Stimulated activated CD4-positive, alpha-beta T cell treated with anti-CD3 and anti-CD28 coated beads, Interleukin-15, amount 100 ng/mL, for 1 hour (primary cell): ENCODE measurements at places on chromosomes 6 and 20.

DNA sequence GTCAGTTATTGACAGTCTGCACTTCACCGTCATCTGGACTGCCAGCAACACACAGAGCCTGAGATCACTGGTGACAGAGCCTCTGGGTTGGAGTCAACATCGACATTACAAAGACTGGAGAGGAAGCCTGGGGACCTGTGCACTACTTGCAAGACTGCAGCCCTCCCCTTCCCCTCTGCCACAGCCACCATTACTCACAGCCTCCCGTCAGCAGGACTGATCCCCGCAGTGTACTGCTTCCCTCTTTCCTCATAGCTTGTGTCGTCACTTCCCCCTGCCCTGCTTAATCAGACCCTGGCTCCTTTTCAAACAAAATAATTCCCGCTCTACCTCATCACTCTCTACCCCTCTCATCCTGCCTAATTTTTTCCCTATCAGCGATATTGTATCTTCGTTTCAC is 235.5 kb upstream of the KCNQ5 start:
- DNase-seq: no peak

DNA sequence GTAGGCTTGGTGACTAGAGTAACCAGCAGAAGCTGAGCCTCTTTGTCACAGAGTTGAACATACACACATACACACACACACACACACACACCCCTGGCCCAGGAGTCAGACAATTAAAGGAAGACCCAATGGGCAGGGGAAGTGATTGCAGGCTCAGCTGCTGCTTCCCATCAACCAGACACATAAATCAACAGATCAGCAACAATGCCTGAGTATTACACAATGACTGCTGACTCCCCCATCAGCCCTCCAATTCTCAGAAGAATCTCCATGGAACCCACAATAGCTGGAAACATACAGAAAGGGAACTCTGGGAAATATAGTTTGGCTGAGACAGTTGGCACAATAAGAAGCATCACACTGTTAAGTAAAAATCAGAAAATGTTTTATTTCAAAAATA is 270.4 kb upstream of the PLCB4 start:
- no peak for DNase-seq

GRCh38 chr6:144999127-144999526 is 714.0 kb downstream of the UTRN start:
- DNase-seq: no peak

GRCh38 chr20:12166053-12166717 is 248.5 kb downstream of the BTBD3 start:
- DNase-seq: no peak

DNA sequence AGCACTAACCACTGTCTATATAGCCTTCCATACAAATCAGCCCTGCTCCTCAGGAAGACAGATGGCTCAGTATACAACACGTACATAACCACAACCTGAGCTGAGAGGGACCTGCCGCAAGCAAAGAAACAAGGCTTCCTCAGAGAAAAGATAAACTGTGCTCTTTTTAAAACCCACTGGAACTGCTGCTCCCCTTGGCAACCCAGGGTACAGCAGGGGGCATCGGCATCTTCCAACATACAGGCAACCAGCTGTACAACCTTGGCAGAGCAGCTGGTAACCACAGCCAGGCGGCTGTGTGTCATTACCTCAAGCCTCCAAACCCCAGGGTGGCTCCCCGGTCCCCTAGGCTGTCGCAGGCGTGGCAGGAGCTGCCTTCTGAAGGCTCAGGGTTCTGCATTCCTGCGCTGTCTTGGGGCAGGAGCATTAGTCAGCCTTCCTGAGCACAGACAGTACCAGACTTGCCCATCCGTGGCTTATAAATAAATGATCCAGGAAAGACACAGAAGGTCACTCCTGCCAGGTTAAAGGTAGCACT is 249.5 kb downstream of the ADGRG6 start:
- peak; percentile 16 for DNase-seq

DNA sequence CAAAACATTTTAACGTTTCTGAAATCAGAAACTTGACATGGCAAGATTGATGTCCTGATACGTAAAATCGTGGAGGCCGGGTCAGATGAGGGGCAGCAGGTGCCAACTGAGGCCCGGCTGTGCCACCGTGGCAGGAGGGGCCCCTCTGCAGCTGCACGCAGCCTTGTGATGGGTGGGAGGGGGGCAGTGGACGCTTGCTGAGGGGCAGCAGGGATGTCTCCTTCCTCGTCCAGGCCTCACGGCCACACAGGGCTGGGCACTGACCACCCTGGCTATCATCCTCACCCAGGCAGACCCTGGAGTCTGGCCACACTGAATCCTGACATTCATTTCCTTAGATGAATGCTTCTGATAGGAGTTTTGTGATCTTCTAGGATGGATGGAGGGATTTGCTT is 114.7 kb downstream of the ERMARD start:
- DNase-seq: no peak

- DNase-seq: peak; percentile 55
These were observed at the start of gene ACSS1 for GRCh38 chr20:25058051-25058846. TSS of gene ACSS1 (minus strand) at chr20:25058139. CDS start at chr20:25058102, 37 bp downstream.

DNA sequence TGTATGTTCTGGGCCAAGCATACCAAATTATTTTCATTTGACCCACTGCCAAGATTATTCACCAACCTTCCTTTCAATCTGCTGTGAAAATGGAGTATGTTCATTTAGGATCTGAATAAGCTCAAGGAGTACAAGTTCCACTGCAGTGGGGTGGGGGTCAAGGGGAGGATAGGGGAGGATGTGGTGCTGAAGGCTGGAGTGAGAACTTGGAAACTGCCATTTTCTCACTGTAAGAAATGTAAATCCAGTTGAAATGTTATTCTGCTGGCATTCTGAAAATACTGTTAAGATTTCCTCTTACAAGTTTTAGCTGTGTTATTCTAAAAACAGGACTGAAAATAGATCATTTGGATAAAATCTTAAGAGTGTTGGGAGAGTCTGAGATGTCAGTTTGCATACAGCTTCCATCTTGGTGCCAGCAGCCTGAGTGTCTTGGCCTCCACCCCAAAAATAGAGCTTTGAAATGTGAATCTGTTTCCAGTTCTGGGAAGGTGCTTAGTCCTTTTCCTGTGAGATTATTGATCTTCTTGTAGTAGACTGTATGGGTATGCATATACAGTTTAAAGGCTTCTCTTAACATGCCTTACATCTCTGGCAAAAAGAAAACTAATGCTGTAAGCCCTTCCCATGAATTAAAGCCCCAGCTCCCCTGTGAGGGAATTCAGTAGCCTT is 84.3 kb downstream of the CTNNBL1 start:
- no peak for DNase-seq

DNA sequence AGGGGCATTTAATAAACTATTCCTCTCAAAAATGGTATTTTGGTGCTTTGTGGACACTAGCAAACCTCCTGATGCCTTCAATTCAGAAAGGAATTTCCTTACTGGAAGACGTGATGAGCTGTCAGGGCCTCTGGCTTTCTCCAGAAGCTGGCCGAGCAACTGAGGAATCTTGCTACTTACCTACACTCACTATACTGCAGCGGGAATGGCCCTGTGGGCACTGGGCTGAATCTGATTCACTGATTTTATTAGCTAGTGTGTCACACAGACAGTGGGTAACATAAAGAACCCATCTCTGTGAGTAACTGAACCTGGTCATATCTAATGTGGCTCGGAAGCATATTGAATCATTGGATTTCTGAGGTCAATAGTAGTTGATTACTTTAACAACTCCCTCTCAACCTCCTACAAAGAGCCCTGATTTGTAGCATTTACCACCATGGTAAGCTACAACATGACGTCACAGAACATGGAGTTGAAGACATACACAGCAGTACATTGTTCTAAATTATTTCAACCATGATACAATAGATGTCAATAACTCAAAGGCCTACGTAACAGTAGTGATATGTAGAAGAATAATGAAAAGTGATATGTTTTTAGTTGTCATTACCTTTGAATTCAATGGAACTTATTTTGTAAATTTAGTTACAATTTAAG is 232.1 kb downstream of the SYNE1 start:
- no peak for DNase-seq

DNA sequence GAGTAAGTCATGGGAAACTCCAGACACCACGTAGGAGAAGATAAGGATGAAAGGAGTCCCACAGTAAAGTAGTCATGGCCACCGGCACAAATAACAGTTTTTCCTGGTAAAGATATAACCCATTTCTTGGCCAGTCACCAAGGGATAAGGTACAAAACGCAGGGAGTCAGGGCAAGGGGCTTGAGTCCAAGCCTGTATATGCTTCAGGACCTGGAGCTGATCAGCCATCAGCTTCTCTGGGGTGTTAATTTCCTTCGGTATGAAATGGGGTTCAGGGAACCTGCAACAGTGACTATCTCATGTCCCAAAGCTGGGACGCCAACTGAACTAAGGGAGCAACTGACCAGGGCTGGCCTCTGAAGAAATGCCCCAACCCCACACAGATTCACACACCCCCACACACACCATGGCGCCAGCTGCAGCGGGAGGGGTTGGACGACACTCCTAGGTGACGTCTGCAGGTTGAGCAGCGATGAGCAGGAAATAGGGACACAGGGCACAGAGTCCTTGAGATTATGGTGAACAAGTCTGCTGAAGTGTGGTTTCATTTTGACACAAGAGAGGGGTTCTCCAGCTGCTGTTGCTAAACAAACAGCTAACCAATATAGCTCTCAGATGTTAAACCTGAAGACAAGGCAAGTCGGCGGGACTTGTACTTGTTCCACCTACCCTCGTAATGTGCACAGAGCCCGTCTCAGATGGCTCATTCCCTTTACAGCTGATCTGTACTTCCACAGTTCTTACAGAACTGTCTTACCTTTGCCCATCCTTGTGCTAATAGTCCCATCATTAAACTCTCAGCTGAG is 7.4 kb upstream of the ADTRP start:
- DNase-seq: peak; percentile 4

DNA sequence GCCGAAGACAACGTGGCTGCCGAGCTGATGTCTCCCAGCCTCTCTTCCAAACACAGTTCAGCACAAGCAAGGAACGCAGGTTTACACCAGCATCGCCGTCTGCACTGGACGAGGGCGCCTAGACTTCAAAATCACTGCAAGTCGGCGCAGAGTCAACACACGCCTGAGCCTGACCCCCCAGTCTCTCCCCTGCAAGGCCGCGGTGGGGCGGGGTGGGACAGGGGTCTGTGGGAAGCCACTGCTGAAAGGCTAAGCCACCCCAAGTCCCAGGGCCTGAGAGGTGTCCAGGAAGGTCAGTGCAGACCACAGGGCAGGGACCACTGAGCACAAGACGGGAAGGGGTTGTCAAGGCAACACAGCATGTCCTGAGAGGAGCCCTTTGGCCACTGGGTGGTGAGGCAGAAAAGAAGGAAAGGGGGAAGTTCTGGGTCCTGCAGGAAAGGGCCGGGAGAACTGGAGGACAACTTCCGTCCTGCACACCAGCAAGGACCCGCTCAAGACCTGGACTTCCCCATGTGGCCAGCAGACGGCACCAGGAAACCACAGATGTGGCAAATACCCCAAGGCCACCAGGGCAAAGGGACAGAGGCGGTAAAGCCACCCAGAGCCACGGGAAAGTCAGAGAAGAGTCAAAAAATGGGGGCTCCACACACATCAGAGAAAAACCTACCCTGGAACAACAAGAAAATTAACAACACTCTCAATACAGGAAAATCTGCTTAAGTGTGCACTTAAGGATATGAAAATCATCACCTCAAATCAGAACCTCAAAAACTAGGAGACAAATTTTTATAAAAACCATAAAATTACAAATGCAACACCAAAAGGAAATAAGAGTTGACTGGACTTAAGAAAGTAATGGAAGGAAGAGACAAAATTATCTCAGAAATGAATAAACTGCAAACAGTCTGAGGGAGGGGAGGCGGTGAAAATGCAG is 84.8 kb downstream of the TAF4 start:
- DNase-seq: no peak

DNA sequence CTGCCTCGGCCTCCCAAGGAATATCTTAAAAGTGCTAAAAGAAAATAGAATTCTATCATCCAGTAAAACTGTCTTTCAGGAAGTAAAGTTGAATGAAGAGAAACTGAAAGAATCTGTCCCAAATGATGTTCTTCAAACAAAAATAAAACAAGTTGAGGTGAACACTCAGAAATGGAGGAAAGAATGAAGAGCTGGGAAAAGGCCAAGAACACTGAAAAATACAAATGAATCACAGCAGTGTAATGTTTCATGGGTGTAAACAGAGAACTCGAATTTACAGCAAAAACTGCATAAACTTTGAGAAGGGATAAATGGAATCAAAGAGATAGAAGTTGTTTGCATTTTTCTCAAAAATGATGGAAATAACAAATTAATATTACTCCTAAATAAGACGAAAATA is 317.3 kb downstream of the TAF4 start:
- DNase-seq: no peak

- DNase-seq: no peak
These were observed 746.8 kb downstream of the CBLN4 start for GRCh38 chr20:55258559-55258958.

GRCh38 chr6:1424306-1424927 is 35.0 kb downstream of the FOXF2 start:
- no peak for DNase-seq

- no peak for DNase-seq
These were observed 12.7 kb upstream of the BTN3A2 start for GRCh38 chr6:26352315-26352714.

GRCh38 chr20:34553366-34553867 is 5.1 kb upstream of the MAP1LC3A start:
- no peak for DNase-seq

GRCh38 chr6:132592855-132593254 is 3.3 kb upstream of the TAAR5 start:
- DNase-seq: no peak

DNA sequence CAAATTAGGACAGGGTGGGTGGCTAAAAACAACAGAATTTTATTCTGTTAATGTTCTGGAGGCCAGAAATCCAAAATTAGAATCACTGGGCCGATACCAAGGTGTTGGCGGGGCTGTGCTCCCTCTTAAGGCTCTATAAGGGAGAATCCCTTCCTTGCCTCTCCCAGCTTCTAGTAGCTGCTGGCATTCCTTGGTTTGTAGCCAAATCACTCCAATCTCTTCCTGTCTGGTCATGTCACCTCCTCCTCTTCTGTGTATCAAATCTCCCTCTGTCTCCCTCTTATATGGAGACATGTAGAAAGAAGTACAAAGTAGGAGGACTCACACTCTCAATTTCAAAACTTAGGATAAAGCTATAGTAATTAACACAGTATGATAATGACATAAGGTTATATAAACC is 102.9 kb upstream of the SIRPA start:
- no peak for DNase-seq

DNA sequence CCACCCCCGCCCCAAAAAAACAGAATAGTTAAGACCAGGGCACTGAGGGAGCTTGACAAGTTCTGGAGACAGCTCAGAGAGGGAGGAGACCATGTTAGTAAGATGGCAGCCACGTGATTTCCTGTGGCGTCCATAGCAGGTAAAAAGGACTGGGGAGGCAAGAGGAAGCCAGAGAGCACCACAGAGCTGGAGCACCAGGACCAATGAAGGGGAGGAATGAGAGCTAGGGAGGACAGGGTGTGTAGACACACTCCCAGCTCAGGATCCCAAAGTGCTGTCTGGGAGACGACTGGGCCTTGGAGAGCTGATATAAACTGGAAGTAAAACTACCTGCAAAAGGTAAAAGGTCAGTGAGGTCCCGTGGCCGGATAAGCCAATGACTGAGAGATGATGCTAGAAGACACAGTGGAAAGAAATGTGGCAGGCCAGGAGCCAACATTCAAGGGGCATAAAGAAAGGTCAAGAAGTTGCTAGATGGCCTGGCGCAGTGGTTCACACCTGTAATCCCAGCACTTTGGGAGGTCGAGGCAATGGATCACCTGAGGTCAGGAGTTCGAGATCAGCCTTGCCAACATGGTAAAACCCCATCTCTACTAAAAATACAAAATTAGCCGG is 39.0 kb downstream of the SLC23A2 start:
- peak; percentile 5 for DNase-seq

- DNase-seq: no peak
These were observed 845 bp downstream of the HLA-DPA1 start for GRCh38 chr6:33072508-33073100.

- DNase-seq: no peak
These were observed 554.5 kb upstream of the MAP3K7 start for GRCh38 chr6:91141346-91141745.
